SW 1271 (cell line): ENCODE measurements at places on chromosomes 12 and 14.

DNA sequence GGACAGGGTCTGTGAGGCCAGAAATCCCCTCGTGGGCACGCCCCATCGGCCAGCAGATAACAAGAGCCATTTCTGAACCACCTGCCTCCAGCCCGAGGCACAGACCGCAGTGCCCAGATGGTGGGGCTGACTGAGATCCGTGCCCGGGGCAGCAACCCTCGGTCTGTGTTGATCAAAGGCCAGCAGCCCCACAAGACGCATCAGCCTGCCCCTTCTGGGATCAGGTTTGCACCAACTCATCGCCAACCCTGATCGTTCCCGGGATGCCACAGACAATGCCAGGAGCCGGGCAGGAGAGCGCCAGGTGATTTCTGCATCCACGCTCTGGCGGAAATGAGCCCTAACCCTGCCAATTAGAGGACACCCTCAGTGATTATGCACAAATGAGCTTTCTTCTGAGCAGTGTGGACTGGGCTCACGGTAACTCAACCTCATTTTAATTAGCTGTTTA lies 64.5 kb downstream of the TESC start:
- no peak for DNase-seq

GRCh38 chr14:91817566-91818325 lies 49.6 kb downstream of the TC2N start:
- no peak for DNase-seq

DNA sequence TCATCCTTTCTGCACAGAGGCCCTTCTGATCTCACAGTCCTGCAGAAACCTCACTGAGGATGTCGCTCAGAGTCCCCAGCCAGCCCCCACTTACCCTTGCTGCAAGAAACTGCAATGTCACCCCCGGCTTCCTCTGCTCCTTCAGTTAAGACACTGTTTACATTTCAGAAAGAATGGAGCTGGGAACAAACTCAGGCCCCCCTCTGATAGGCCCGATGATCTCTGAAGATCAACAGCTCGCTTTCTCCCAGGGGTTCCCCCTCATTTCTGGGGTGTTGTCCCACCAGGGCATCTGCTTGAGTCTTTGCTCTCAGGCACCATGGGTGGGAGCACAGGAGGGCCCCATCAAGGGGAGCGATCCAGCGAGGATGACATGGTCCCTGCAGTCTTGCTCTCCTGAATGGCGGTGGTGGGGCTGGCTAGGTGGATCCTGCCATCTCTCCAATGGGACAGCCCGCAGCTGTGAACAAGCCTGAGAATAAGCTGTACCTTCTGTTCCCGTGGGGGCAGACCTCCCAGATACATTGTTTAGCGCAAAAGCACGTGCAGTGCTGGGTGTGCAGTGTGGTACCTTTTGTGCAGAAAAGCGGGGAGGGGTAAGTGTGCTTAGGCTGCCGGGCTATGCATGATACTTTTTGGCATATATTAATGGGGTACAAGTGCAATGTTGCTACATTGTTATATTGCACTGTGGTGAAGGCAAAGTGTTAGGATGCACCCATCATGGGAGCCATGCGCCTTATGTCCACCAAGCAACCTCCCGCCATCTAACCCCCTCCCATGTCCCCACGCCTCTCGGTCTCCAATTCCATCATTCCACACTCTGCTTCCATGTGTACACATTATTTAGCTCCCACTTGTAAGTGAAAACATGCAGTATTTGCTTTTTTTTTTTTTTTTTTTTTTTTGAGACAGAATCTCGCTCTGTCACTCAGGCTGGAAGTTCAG lies 6.7 kb upstream of the NCOR2 start:
- DNase-seq = no peak

GRCh38 chr12:80293759-80294158 lies 150.3 kb upstream of the PTPRQ start:
- no peak for DNase-seq

DNA sequence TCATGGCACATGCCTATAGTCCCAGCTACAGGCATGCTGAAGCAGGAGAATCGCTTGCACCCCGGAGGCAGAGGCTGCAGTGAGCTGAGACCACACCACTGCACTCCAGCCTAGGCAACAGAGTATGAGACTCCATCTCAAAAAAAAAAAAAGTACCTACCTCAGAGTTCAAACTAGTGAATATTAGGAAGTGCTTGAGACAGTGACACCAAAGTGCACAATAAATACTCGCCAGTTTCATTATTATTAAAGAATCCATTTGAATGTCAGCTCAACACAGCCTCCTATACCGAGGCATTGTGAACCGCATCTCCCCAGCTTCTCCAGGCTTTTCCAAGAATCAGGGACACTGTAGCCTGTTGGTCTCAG lies 5.0 kb downstream of the GAPDH start:
- no peak for DNase-seq

DNA sequence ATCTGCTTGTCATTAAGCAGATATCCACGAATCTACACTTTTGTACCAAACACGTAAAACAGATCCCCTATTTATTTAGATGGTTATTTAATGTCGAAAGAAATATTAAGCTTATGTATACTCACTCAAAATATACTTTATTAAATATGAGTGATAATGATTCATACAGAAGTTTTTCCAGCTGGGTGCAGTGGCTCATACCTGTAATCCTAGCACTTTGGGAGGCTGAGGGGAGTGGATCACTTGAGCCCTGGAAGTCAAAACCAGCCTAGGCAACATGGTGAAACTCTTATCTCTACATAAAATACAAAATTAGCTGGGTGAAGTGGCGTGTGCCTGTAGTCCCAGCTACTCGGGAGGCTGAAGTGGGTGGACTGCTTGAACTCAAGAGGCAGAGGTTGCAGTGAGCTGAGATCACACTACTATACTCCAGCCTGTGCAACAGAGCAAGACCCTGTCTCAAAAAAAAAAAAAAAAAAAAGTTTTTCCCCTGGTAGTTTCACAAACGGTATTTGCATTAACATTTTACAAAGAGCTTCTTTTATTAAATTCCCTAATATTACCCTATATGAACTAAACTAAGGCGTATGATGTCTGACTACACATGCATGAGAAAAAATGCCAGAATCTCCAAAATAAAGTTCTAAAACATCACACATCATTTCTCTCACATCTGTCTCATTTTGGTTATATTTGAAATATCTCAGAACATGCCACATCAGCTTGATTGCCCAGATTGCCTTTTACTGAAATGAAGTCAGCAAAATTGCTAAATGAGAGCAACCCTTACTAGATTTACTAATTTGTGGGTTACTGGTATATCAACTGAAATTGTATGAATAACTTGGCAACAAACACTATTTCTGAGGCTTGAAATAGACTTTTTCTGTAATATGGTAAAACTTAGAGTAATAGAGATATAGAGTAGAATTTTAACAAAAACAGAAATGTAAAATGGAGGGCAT lies 74.9 kb downstream of the PAWR start:
- DNase-seq = no peak
